Gastrocnemius medialis (tissue), 4 donors: ENCODE measurements at places on chromosomes 5 and 9.
A peak's percentile ranks its signal among the peaks of the same experiment; 100 is the strongest.

DNA sequence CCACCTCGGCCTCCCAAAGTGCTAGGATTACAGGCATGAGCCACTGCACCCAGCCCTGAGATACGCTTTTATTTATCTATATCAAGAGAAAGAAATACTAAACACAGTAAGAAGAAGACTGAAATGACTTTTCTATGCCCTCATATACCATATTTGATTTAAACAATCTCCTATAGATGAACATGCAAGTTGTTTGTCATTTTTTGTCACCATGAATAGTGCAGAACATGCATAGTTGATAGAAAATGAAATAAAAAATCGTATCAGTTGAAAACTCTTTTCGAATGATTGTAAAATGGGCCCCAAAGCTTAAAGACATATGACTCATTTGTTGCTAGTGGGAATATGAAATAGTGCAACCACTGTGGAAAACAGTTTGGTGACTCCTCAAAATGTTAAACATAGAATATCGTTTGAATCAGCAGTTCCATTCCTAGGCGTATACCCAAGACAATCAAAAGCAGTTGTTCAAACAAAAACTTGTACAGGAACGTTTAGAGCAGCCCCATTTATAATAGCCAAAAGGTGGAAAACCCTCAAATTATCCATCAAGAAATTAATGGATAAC lies 61.4 kb upstream of the ANKH start:
- no peak for DNase-seq

- no peak for DNase-seq
Observed at GRCh38 chr5:3056866-3057265, 305.4 kb upstream of the IRX2 start.

- DNase-seq, result no peak
Observed at GRCh38 chr9:34510497-34511468, 12.0 kb downstream of the ENHO start.

- DNase-seq, result no peak
Observed at GRCh38 chr9:137084526-137084925, 2.3 kb upstream of the MAN1B1 start.

- DNase-seq, result no peak
Observed at GRCh38 chr5:17129093-17129849, 88.2 kb upstream of the BASP1 start.

- DNase-seq, result no peak
Observed at GRCh38 chr5:9774472-9775079, 144.4 kb upstream of the TAS2R1 start.

DNA sequence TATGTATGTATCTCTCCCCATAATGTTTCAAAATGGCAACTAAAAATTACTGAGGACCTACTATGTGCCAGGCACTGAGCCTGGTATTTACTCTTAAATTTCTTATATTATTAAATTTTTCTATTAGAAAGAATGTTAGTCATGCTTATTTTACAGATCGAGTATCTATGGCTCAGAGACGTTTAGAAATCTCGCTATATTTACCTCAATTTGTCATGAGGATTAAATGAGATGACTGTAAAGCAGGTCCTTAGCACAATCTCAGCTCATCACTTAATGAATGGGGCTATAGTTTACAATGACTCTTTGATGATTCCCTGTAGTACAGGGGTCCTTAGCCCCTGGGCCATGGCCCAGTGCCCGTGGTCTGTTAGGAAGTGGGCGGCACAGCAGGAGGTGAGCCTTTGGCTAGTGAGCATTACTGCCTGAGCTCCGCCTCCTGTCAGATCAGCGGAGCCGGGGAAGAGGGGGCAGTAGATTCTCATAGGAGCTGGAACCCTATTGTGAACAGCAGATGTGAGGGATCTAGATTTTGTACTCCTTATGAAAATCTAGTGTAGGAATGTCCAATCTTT lies 15.5 kb downstream of the ENC1 start:
- DNase-seq, result no peak

DNA sequence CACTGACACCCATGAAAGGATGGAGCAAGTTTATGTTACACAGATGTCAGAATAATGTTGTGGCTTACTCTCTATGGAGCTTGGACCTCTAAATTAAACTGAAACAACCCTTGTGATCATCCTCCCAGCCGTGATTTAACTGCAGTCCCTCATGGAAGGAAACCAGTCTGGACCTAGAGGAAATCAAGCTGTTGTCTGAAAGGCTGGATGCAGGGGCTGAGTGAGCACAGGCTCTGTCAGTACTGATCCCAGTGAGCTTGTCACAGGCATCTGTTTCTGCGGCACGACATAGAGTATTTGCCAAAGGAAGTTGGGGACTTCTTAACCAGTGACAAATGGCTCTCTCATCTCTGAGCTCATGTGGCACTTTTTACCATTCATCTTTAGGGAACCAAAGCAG lies 282.9 kb upstream of the MAP3K1 start:
- DNase-seq, result no peak

DNA sequence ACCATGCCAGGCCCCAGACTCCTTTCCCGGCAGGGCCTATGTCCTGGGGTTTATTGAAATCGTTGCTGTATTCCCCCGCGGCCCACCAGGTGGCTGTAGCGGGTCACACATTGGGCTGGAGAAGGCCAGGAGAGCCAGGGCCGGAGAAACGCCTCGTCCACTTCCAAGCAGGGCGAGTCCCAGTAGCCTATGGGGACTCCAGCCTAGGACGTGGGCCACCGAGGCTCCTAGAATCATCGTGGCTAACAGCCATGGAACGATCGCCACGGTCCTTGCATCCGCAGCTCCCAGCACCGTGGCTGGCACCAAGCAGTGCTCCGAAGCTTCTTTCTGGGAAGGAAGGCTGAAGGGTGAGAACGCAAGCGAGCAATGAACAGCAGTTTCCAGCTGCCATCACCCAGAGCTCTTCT lies 87.7 kb downstream of the ENTREP1 start:
- peak; percentile 57 for DNase-seq

GRCh38 chr9:29668732-29669131 lies 2095.5 kb upstream of the C9orf72 start:
- no peak for DNase-seq

DNA sequence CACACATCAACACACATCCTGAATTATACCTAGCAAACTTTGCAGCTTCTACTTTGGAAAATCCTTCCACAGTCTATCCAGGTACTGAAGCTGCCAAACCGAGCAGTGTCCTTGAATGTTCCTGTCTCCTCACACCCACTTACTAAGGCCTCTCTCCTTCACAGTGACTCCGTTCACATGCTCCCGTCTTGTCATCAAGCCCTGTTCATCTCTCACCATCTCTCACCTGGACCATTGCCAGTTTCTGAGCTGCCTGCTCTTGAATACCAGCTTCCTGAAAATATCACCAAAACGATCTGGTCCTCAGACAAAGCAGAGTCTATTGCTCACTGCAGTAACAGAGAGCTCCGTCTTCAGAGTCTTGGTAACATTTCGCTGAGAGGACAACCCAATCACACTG lies 57.4 kb downstream of the GCNT1 start:
- DNase-seq, result no peak

- no peak for DNase-seq
Observed at GRCh38 chr5:172550996-172551395, 90.1 kb upstream of the NEURL1B start.

DNA sequence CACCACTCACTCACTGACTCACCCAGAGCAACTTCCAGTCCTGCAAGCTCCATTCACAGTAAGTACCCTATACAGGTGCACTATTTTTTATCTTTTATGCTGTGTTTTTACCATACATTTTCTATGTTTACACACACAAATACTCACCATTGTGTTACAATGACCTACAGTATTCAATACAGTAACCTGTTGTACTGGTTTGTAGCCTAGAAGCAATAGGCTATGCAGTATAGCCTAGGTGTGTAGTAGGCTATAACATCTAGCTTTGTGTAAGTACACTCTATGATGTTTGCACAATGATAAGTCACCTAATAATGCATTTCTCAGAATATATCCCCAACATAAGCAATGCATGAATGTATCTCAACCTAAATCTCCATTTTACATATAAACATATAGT lies 541.1 kb downstream of the NR2F1-AS1 start:
- no peak for DNase-seq

- DNase-seq, result no peak
Observed at GRCh38 chr5:154474396-154475334, 3.4 kb downstream of the HAND1 start.

GRCh38 chr9:84254972-84255371 lies 85.6 kb downstream of the SLC28A3 start:
- DNase-seq, result no peak

- DNase-seq, result no peak
Observed at GRCh38 chr9:136017289-136018190, 56.4 kb upstream of the UBAC1 start.

- DNase-seq, result no peak
Observed at GRCh38 chr5:103847060-103847459, 284.5 kb upstream of the NUDT12 start.

DNA sequence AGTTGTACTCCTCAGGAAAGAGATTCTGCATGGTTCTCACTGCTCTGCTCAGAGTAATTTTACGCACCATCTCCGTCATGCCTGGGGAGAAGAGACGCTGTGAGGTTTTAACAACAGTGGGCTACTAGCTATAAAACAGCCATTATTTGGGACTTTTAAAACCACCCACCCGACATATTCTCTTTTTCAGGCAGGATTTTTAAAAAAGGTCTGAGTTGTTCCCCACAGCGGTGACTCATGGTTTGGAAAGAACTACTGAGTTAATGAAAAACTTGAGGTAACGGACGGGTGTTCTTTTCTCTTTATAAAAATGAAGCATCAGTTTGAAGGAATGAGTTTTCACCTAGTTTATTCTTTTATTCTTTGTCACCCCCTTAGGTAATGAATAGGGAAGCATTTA lies 61.3 kb downstream of the TTLL11 start:
- no peak for DNase-seq
